ENCODE measurements at places on chromosomes 6 and 20.
A peak's percentile ranks its signal among the peaks of the same experiment; 100 is the strongest.

DNA sequence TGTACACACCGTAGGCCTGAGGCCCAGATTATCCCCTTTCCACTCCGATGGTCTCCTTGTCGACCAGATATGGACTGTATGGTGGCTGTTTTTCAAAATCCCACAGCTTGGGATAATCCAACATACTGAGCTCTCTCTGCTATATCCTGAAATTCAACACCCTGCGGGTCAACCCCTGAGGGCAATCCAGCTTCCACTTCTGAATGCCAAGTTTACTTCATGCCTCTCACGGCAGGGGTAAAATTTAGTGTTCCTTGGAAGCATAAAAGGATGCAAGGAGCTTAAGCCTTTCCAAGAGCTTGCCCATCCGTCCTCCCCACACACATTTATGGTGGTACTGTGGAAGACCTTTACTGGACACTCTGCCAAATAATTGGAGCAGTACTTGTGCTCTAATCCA is 90.7 kb downstream of the PLG start:
- no peak for DNase-seq

- DNase-seq = peak; percentile 40
Observed at GRCh38 chr6:5997420-5997987, 9.2 kb downstream of the NRN1 start.

- no peak for DNase-seq
Observed at GRCh38 chr6:128822271-128822670, 60.7 kb upstream of the LAMA2 start.

- DNase-seq = no peak
Observed at GRCh38 chr20:25464501-25465242, 57.2 kb downstream of the GINS1 start.

DNA sequence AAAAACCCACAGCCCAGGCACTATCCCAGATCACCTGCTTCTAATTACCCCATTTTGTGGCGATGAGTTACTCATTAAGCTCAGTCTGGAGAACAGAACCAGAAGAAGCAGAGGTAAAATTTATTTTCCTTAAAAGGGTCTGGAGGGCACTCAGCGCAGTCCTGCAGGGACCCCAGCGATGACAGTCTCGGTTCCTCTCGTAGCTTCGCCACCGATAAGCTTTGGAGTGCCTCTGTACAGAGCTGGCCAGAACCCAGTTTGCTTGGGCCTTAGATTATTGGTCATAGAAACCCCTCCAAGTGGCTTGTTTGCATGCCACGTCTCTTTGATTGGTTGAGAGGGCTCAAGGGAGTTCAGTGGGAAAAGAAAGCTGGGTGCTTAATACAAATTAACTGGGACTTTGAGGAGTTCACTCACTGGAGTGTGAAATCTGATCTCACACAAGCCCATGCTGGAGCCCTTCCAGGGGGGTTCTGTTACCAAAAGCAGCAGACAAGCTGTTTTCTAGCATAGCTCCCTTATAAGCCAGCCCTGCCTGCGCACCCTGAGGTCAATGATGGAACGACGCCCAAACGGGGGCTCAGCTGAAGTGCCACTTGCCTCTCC is 158.5 kb upstream of the ARID1B start:
- DNase-seq = peak; percentile 39

Data from HAP-1 (cell line).